ENCODE measurements at places on chromosomes 3 and 15. TPM values are rescaled to one million over a fixed set of nuclear protein-coding genes. Genes with fewer than 3 reads are reported as not detected.

Gene GRM2
- 0.49 TPM for total RNA-seq

Gene GOLGA8J
- 1.2 TPM for total RNA-seq

Gene OCA2
- total RNA-seq = 14.8 TPM

Gene GHSR
- total RNA-seq = not detected

Gene PGBD4
- total RNA-seq = 0.27 TPM

GRCh38 chr15:64558460-64559179 lies 98.2 kb downstream of the ZNF609 start:
- H3K27ac ChIP-seq = no peak overlapping the region
- no peak overlapping the region for H3K4me3 ChIP-seq
- DNase-seq = no peak
- H3K27me3 ChIP-seq = no peaks in the 10 kb centered on the region
- no peaks in the 10 kb centered on the region for H3K4me1 ChIP-seq

DNA sequence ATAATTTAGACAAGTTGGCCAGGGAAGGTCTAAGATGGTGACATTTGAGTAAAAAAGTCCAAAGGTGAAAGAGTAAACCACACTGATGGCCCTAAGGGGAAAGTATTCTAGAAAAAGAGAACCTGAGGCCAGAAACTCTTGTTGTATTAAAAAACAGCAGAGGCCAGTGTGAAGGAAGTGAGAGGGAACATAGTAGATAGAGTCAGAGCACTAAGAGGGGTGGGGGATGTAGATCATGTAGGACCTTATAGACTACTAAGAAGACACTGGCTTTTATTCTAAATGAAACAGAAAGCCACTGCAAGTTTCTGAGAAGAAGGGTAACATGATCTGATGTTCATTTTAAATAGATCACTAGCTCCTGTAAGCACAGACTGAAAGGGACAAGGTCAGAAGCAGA lies 14.5 kb downstream of the POLQ start:
- H3K4me1 ChIP-seq = no peaks in the 10 kb centered on the region
- DNase-seq = no peak
- H3K27me3 ChIP-seq = no peaks in the 10 kb centered on the region

Data from thoracic aorta (tissue), 2 donors.